ENCODE measurements at places on chromosomes 6 and 20.

GRCh38 chr20:47843886-47844567 lies 58.7 kb upstream of the SULF2 start:
- DNase-seq = no peak

- no peak for DNase-seq
Measured at GRCh38 chr6:113184291-113184690, 672.9 kb upstream of the MARCKS start.

- no peak for DNase-seq
Measured at GRCh38 chr20:37378785-37379598, 33.1 kb downstream of the SRC start.

DNA sequence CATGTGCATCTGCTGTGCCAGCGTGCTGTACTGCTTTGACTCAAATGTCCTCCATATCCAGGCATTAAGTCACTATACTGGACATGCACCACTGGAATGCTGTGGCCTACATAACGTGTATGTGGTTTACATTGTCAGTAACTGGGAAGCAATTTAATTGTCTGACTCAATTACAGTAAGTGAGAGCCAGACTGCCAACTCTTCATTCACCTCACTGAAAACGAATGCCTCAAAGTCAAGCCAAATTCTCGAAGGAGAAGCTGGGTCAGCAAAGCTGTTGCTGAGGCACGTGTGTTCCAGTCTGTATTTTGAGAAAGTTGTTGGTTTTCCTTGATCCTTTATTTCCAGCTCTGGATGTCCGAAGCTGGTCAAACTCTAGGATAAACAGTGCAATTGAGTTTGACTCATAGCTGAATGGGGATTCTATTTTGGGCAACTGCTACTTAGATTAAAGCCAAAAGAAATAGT lies 534.3 kb downstream of the COL12A1 start:
- no peak for DNase-seq

DNA sequence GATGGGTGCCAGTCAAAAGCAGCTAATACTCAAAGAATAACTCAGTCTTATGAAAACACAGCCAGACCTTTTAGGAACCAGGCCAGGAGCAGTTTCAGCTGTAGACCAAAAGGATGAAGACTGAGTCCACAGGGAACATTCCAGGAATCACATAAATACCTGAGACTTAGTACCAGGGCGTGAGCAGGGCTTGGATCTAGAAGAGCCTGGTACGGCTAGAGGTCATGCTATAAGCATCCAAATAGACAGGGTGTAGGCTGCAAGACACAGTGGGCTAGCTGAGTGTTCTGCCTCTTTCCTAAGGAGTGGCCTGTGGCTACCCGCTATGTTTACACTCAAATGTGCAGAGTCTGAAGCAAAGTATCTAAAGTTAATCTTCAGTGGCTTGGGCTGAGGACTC lies 29.5 kb upstream of the LRRC1 start:
- no peak for DNase-seq

DNA sequence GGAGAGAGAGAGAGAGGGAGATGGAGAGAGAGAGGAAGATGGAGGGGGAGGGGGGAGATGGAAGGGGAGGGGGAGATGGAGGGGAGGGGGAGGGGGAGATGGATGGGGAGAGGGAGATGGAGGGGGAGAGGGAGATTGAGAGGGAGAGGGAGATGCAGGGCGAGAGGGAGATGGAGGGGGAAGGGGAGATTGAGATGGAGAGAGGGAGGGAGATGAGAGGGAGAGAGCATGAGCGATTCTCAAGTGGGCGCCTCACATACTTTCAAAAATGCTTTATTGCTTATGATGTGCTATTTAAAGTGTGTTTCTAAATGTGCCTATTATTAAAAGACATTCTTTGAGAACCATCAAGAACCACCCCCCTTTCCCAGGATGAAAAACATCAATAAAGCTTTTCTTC lies 43.7 kb upstream of the DACT2 start:
- DNase-seq = no peak

- DNase-seq = no peak
Measured at GRCh38 chr20:19828232-19828631, 70.2 kb downstream of the RIN2 start.

GRCh38 chr20:10609770-10610169 lies 64.0 kb downstream of the JAG1 start:
- no peak for DNase-seq

Data from NCI-H2171 treated with DMSO at 0.1 percent for 48 hours (cell line).